ENCODE measurements at places on chromosomes 5 and 9.

- DNase-seq, result no peak
Measured at GRCh38 chr9:114394523-114395333, 6.9 kb upstream of the AKNA start.

- DNase-seq, result peak; percentile 6
Measured at GRCh38 chr9:6686396-6686795, 40.9 kb upstream of the GLDC start.

DNA sequence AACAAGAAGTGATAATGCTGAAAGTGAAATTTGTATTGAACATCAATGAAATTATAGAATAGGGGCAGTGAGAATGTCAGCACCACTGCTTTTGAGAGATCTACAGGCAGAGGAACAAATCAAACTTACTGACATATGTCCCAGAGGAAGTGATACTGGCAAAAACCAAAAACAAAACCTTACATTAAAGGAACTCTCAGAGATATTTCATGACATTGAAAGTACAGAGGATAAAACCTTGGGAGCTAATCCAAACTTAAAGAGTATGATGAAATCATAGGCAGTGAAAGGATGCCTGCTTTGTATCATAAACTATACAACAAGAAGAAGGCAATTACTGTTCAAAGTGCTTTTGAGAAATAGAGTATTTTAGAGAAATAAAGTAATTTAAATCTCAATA, 90.4 kb upstream of the SV2C start:
- no peak for DNase-seq

DNA sequence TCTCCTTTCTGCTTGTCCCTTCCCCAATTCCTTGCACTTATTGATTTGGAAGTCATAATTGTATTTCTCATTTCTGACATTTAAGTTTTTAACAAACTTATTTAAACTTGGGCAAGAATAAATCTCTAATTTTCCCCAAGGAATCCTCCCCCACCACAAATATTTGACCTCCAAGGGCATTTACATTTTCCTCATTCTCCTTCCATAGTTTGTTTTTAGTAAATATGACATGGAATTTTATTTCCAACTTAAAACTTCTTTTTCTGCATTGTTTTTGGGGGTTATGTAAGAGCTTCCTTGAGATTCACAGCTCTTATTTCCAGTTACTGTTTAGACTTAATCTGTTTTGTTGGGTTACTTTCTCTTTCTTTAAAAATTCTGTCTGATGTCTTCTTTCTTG, 64.9 kb downstream of the ZNF618 start:
- no peak for DNase-seq

DNA sequence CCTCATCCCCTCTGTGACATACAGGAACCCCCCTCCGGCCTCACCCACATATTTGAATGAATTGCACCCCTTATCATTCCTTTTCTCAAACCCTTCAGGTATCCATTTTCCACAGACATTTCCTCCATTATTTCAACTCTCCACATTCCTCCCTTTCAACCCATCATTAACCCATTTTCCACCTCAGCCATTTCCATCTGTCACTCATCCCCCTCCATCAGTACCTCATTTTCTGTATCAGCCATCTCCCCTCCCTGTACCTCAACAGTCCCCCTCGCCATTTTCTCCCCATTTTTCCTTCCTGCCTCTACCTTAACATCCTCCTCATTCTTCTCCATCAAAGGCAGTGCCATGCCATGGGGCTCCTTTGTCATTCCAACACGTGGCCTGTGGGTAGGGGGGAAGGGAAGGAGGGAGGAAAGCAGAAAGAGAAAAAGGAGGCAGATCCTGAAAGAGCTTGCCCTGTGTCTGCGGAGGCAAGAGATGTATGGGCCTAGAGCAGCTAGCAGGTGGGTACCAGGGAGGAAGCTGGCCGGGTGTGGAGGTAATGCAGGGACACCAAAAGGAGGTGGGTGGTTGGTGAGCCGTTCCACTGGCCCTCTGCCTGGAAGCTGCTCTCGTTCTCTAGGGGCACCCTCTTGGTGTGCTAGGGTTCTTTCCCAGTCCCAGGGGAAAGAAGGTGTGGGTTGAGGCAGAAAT, 1.5 kb downstream of the DNAJB5 start:
- DNase-seq, result no peak

DNA sequence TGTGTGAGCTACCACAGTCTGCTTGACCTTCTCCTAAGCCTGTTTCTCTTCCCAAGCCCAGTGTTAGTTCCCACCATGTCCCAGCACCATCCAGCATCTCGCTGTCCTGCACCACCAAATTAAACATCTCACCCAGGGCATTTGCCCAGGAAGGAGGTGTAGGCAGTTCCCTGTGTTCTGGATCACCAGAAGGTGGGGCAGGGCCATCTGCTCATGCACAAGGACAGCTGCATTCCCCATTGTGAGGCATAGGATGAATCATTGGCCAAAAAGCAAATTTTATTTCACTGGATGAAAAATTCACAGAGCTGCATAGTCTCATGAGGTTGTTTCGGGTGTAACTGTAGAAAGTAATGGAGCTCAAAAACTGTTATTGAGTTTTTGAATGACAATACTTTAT, 89.5 kb upstream of the GRIA1 start:
- no peak for DNase-seq

GRCh38 chr5:79464695-79465332, 49.1 kb downstream of the HOMER1 start:
- peak; percentile 12 for DNase-seq

DNA sequence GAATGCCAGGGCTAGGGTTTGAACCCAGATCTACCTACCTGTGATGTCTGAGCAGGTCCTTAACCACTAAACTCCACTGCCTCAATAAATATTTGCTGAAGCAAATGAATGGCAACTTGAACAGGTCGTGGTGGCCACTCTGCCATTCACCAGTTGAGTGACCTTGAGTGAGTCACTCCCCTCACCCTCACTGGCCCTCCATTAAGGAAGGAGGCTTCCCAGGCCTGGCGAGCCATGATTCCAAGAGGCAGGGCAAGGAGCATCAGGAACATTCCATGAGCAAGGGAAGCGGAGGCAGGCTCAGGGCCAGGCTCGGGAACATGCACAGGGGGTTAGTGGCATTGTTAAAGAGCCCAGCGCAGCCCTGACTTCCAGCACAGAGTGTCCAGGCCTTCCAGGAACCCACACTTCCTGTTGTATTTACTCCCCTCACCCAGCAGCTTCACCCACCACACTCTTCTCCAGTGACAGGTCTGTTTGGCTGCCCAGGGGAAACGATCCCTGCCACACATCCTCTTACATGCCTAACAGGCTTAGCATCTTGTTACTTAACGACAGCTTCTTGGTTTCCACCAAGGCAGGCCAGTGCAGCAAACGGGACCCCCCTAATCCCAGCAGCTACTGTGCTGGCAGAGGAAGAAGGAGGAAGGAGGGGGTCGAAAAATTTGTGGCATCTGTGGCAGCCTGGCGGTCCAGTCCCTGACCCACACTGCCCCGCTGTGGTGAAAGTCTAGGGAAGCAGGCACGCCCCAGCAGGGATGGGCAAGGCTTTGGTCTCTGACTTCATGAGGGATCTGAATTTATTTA, 43.7 kb upstream of the TTC1 start:
- DNase-seq, result peak; percentile 61

DNA sequence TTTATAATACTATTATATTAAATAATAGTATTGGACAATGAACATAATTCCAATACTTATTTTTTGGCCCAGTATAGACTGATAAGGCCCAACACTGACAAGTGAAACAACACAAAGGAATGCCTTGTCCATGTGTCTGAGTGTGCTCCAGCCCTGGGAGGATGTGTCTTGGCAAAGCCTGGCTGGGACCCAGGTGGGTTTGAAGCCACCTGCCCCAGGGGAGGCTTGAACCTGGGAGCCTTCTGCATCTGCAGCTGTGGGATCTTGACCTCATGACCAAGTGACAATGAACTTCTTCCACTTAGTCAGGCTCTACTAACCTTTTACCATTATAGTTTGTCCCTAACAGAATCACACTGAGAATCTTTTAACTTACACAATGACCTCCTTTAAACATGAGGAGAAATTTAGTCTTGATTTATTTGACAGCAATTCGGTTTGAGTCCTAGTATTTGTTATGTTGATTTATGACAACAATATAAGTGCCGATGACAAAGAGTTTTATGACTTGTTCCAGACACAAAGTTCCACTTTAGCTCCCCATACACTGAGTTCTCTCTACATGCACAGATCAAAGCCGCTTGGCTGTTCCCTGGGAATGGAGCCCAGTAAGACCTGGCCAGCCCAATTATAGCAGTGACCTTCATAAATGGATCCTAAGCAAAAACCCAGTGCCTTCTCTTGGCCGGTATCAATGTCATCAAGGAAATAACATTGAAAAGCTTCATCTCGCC, 294.5 kb downstream of the CTNND2 start:
- no peak for DNase-seq

DNA sequence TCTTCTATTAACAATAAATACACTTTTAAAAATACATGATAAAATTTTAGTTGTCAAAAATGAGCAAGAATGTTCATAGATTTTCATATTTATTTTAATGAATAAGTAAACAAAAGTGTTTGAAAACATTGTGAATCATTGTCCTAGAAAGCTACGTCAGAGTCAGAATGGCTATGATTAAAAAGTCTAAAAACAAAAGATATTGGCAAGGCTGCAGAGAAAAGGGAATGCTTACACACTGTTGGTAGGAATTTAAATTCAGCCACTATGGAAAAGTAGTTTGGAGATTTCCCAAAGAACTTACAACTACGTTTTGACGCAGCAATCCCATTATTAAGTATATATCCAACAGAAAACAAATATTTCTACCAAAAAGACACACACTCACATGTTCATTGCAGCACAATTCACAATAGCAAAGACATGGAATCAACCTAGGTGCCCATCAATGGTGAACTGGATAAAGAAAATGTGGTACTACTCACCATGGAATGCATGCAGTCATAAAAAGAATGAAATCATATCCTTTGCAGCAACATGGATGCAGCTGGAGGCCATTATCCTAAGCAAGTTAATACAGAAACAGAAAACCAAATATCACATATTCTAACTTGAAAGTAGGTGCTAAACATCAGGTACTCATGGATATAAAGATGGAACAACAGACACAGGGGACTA, 49.2 kb upstream of the FBXL17 start:
- DNase-seq, result peak; percentile 11

DNA sequence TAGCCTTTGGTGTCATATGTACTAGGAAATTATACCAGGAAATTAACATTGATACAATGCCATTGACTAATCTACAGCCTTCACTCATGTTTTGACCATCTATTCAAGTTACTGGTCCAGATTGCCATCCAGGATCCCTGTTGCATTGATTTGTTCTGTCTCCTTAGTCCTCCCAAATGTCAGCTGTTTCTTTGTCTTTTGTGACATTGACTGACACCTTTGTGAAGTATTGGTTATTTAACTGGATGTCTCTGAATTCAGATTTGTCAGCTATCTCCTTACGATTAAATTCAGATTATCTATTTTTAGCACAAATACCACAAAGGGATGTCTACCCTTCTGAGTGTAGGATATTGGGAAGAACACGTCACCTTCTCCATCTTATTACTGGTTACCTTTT, 73.7 kb upstream of the CTNND2 start:
- DNase-seq, result no peak

DNA sequence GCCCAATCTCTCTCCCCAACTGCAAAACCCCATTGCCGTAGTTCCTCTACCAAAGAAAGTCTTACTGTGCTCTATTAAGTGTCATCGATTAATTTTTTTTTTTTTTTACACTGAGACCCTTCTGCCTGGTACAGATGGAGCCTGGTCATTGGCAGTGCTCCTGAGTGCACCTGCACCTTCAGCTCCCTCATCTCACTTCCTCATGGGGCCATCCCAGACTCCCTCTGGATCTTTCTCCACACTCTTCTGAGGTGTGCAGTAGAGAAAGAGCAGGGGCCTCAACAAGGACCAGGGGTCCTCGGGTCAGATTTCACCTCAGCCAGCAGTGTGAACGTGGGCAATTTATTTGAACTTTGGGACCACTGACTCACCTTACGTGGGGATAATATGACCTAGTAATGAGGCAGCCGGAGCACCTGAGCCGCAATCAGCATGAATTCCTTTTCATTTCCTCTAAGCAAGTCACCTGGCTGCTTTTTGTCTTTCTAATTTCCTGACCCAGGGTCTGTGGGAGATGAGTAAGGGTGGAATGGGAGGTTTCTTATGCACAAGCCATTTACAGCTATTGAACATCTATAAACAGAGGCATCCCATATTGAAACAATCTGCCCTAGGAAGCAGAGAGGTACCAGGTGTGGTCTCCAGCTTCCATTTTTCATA, 22.3 kb upstream of the GABRP start:
- DNase-seq, result no peak

DNA sequence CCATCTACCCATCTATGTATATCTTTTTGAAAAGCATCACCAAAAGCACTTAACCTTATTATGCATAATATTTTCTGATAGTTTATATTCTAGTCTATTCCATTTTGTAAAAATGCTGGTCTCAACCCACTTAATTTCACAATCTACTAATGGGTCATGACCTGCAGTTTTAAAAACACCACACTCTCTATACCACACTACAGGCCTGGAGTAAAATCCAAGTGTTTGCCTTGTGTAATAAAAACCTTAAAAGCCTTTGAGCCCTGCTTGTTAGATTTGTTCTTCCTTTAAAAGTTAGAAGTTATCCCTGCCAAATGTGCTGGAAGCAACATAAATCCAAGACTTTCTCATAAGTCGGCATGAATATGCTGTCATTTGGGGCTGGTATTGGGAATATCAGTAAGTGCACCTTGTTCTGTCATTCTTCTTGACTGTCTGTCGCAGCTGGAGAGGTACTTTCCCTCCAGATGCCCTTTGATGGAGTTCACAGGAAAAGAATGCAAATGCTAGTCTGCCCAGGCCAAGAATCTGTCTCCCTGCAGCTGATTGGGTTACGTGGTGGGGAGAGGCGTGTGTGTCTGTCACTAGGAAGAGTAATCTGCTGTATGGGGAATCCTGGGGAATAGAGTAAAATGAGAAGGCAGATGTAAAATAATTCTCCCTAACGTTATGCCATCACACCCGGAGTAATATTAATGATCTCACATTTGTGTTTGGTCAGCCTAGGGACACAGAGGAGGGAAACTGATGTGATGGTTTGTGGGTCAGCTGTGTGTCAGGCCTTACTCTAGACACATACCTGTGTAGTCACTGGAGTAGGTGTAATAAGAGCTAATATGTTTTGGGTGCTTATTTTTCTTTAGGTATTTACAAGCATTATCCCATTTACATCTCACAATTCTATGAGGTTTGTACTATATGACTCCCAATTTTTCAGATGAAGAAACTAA, 79.4 kb downstream of the ZNF366 start:
- peak; percentile 82 for DNase-seq

- DNase-seq, result no peak
Measured at GRCh38 chr5:10760921-10761184, 181 bp downstream of the DAP start.

Data from NCI-H226 (cell line).